ENCODE measurements at places on chromosomes 2 and 18.

- no peaks in the 10 kb centered on the region for H3K36me3 ChIP-seq
- no peaks in the 10 kb centered on the region for H3K4me1 ChIP-seq
- peaks cover 22% of the 10 kb centered on the region for H3K27me3 ChIP-seq
These were observed 529 bp upstream of the AMER3 start for GRCh38 chr2:130754811-130755210.

GRCh38 chr2:219452361-219453317 is 18.0 kb downstream of the SPEG start:
- peaks cover 20% of the 10 kb centered on the region for H3K4me1 ChIP-seq
- DNase-seq: no peak
- H3K27me3 ChIP-seq: peaks cover 1% of the 10 kb centered on the region
- no peak overlapping the region for H3K4me3 ChIP-seq
- H3K27ac ChIP-seq: no peak overlapping the region

GRCh38 chr18:657311-658000 is at the start of gene TYMS:
Gene TYMS, plus strand, starts transcription at chr18:657653. Its CDS starts 90 bp downstream, at chr18:657743.
- peaks cover 2% of the 10 kb centered on the region for H3K4me1 ChIP-seq
- peak within 1 kb of the TSS; percentile 84 for H3K27ac ChIP-seq
- H3K36me3 ChIP-seq: peaks cover 22% of the 10 kb centered on the region
- DNase-seq: no peak
- H3K4me3 ChIP-seq: peak within 1 kb of the TSS; percentile 78

DNA sequence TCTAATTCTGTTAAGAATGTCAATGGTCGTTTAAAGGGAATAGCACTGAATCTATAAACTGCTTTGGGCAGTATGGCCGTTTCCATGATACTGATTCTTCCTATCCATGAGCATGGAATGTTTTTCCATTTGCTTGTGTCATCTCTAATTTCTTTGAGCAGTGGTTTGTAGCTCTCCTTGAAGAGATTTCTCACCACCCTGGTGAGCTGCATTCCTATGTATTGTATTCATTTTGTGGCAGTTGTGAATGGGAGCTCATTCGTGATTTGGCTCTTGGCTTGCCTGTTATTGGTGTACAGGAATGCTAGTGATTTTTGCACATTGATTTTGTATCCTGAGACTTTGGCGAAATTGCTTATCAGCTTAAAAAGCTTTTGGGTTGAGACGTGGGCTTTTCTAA is 38.3 kb upstream of the WDR75 start:
- no peak for DNase-seq
- H3K4me3 ChIP-seq: no peak overlapping the region
- H3K4me1 ChIP-seq: no peaks in the 10 kb centered on the region
- H3K27me3 ChIP-seq: no peaks in the 10 kb centered on the region

GRCh38 chr2:44951714-44952113 is 10.2 kb downstream of the SIX3 start:
- no peak overlapping the region for H3K27ac ChIP-seq
- peaks cover 41% of the 10 kb centered on the region for H3K4me1 ChIP-seq
- DNase-seq: no peak
- peaks cover 100% of the 10 kb centered on the region for H3K27me3 ChIP-seq
- H3K36me3 ChIP-seq: no peaks in the 10 kb centered on the region
- H3K4me3 ChIP-seq: peak overlapping the region; percentile 34

- H3K27ac ChIP-seq: no peak overlapping the region
- DNase-seq: no peak
- H3K4me1 ChIP-seq: peaks cover 3% of the 10 kb centered on the region
- no peaks in the 10 kb centered on the region for H3K27me3 ChIP-seq
These were observed 15.6 kb upstream of the OTOF start for GRCh38 chr2:26493566-26493965.

- no peak for DNase-seq
- no peak overlapping the region for H3K4me3 ChIP-seq
- no peaks in the 10 kb centered on the region for H3K36me3 ChIP-seq
- no peaks in the 10 kb centered on the region for H3K27me3 ChIP-seq
- H3K4me1 ChIP-seq: no peaks in the 10 kb centered on the region
These were observed 124.9 kb downstream of the CSRNP3 start for GRCh38 chr2:165594231-165594934.

DNA sequence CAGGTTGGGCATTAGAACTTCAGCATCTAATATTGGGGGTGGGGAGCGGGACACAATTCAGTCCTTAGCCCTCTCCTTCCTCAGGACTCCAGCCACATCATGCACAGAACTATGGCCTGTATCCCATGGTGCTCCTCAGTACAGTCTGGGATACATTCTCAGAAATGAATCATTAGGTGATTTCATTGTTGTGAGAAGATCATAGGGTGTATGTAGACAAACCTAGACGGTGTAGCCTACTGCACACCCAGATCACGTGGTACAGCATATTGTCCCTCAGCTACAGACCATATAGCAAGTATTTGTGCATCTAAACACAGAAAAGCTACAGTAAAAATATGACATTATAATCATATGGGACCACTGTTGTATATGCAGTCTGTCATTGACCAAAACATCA is 23.2 kb upstream of the IMP4 start:
- no peaks in the 10 kb centered on the region for H3K4me1 ChIP-seq
- no peaks in the 10 kb centered on the region for H3K27me3 ChIP-seq
- H3K27ac ChIP-seq: no peak overlapping the region
- DNase-seq: no peak
- H3K36me3 ChIP-seq: no peaks in the 10 kb centered on the region

DNA sequence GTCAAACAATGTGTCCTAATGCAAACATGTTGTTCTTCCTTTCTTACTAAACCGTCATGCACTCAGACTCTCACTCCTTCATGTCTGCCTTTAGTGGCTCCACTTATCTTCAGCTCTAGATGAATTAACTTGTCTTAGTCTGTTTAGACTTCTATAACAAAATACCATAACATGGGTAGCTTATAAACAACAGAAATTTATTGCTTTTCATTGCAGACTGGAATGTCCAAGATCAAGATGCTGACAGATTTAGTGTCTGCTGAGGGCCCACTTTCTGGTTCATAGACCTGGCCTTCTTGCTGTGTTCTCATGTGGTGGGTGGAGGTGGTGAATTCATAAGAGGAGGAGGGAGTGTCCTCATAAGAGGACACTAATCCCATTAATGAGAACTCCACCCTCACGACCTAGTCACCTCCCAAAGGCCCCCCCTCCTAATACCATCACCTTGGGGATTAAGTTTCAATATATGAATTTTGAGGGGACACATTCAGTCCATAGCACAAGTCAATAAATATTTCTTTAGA is 32.3 kb downstream of the RALBP1 start:
- no peak for DNase-seq
- H3K4me1 ChIP-seq: no peaks in the 10 kb centered on the region
- H3K27me3 ChIP-seq: no peaks in the 10 kb centered on the region
- H3K27ac ChIP-seq: no peak overlapping the region
- no peak overlapping the region for H3K4me3 ChIP-seq
- H3K36me3 ChIP-seq: no peaks in the 10 kb centered on the region

DNA sequence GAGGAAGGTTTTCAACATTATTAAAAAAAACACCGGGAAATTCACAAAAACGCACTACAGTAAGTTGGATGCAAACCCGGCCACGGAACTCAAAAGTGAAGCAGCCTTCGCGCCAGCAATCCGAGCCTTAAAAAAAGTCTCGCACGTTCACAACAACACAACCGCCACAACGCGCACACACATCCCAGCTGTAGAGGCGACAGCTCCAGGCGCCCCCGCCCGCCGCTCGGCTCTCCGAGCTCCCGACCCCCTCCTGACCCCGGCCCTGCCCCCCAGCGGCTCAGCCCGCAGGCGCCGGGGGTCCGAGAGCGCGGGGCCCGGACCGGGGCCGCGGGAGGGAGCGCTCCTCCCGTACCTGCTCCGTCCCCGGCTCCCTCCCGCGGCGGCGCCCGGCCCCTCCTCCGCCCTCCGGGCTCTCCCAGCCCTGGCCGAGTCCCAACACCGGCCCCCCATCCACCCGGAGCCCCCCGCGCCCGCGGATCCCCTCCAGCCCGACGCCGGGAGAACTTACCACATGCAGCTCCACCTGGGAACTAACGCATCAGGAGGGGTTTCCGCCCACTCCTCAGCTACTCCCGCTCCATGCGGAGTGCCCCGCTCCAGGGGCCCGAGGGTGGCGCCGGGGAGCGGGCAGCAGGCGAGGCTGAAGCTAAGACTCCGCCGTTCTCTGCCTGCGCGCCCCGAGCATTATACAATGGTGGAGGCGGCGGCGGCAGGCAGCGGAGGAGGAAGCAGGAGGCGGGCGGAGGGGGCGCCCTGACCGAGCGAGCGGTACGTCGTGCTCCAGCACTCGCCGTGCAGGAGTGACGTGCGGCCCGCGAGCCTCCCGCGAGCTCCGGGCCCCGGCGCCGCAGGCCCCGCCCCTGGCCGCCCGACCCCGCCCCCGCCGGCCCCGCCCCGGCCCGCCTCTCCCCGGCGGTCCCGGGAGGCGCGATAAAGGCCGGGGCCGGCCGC is at the start of gene SERTAD2:
Gene SERTAD2 (minus strand): TSS at position 805 of the 954 bp plus-strand sequence. CDS start 17,042 bp downstream, outside the sequence.
- H3K4me1 ChIP-seq: peaks cover 9% of the 10 kb centered on the region
- DNase-seq: peak; percentile 27
- peaks cover 2% of the 10 kb centered on the region for H3K27me3 ChIP-seq
- H3K36me3 ChIP-seq: no peaks in the 10 kb centered on the region

- H3K27ac ChIP-seq: no peak overlapping the region
- H3K4me1 ChIP-seq: peaks cover 2% of the 10 kb centered on the region
These were observed 283.1 kb upstream of the TRIB2 start for GRCh38 chr2:12433626-12433990.

DNA sequence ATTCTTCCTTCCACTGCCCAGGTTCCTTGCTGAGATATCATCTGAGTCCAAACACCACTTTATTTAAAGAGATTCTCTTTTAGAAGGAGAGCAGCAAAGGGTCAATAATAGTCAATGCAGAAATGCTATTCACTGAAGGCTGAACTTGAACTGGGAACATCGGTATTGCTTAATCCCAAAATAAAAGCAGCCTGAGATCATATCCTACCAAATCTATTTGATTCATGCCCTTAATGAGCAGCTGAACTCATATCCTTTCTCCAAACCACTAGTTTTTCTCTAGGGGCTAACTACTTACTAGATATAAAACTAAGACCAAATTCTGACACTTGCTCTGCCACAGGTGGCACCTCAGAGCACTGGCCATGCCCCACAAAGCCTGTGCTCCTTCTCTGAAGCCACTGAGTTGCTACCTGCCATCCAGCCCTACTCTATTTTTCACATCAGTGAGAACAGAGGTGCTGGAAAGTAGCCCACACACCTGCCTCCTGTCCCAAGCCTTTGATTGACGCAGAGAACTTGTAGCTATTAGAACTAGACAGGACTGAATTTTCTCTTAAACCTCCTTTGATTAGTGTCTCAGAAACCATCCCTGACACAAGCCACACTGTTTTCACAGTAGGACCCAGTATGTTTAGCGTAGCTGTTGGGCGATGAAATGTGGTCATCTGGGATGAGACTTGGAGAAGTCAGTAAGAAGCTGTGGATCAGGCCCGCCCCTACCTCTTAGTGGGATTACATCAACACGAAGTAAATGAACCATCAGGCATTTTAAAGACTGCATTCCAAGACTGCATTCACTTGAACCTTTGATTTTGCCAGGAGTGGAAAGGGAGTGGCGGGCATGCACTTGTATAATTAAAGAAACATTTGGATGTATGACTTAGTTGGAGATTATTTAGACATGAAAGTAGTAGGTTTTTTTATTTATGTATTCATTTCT is 124.3 kb downstream of the RBMS1 start:
- H3K27me3 ChIP-seq: no peaks in the 10 kb centered on the region
- peaks cover 3% of the 10 kb centered on the region for H3K36me3 ChIP-seq
- H3K4me1 ChIP-seq: peaks cover 17% of the 10 kb centered on the region
- H3K4me3 ChIP-seq: no peak overlapping the region
- H3K27ac ChIP-seq: no peak overlapping the region

DNA sequence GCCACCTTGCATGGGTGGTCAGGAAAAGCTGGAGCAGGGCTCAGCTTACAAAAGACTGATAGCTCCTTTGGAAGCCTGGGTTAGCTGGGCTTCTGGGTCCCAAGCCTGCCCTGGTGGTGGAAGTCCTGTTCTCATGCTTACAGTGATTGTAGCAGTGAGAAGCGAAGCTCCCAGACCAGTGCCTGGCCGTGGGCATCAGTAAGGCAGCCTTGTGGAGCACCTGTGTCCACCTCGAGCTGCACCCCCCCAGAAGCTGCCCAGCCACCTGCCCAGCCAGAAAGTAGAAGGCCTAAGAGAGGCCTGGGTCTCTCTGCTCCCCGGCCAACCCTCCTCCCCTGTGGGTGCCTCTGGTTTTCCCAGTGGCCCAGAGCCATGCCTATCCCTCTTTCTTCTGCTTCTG is 10.5 kb downstream of the GLI2 start:
- H3K4me1 ChIP-seq: peaks cover 39% of the 10 kb centered on the region
- H3K36me3 ChIP-seq: no peaks in the 10 kb centered on the region
- DNase-seq: peak; percentile 43

DNA sequence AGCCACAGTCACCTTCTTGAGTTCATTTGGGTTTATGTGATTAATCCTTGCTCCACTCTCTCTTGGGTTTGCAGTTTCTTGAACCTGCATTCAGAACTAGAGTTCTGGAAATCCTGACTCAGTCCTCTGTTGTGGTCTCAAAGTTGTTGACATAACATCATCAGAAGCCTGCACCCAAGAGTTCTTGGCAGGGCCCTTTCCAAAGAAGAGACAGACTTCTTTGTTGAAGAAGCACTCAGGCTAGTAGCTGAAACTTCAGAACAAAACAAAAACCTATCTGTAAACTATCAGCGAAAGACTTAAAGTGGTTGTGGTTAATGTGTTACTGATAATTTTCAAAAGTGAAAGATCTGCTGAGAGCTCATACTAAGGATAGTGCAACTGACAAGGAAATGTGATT is 120.8 kb downstream of the FAM168B start:
- no peaks in the 10 kb centered on the region for H3K27me3 ChIP-seq
- H3K36me3 ChIP-seq: no peaks in the 10 kb centered on the region
- H3K4me3 ChIP-seq: no peak overlapping the region
- no peak overlapping the region for H3K27ac ChIP-seq

DNA sequence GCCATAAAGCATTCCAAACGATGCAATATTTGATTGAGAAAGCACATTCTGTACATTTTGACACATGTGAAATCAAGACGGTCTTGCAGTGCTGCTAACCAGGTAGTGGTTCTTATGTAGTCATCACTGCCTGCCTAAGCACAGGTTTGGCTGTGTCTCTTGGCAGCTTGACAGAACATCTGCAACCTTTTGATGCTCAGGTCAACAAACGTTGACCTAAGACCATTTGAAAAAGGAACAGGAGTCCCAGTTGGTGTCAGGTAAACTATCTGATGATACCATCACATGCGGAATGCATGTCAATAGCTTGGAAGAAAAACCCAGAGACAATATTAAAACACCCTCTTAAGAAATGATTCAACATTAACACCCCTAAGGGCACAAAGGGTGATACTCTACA is 80.7 kb downstream of the L3MBTL4 start:
- no peak overlapping the region for H3K27ac ChIP-seq
- H3K4me3 ChIP-seq: no peak overlapping the region
- no peaks in the 10 kb centered on the region for H3K4me1 ChIP-seq

- H3K36me3 ChIP-seq: no peaks in the 10 kb centered on the region
- no peak overlapping the region for H3K4me3 ChIP-seq
- no peaks in the 10 kb centered on the region for H3K4me1 ChIP-seq
- H3K27me3 ChIP-seq: no peaks in the 10 kb centered on the region
These were observed 10.9 kb upstream of the NT5C1B start for GRCh38 chr2:18600255-18600613.

- DNase-seq: no peak
- H3K4me3 ChIP-seq: no peak overlapping the region
- no peaks in the 10 kb centered on the region for H3K36me3 ChIP-seq
- no peaks in the 10 kb centered on the region for H3K27me3 ChIP-seq
- H3K27ac ChIP-seq: no peak overlapping the region
These were observed 5.1 kb upstream of the PROM2 start for GRCh38 chr2:95269036-95269680.

Data from H1 (cell line).